NT2/D1 (cell line): ENCODE measurements at places on chromosomes 1 and 21.

- no peak for DNase-seq
These were observed 18.1 kb upstream of the SFPQ start for GRCh38 chr1:35211120-35211414.

DNA sequence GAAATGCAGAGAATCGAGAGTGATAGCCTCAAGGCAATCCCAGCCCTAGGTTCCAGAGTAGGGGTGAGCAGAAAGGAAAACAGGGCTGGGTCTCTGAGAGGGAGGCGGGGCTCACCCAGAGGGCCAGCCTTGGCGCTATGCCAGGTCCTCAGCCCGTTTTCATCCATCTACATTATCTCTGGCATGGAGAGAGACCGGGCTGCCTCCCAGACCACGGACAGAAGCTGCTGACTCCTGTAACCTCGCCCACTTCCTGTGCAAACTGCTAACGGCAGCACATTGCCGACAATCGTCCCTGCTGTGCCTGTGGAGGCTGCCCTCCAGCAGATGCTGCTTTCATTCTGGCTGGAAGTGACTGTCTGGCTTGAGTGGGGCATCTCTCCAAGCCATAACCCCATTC, 569.1 kb downstream of the NPHP4 start:
- DNase-seq: no peak

DNA sequence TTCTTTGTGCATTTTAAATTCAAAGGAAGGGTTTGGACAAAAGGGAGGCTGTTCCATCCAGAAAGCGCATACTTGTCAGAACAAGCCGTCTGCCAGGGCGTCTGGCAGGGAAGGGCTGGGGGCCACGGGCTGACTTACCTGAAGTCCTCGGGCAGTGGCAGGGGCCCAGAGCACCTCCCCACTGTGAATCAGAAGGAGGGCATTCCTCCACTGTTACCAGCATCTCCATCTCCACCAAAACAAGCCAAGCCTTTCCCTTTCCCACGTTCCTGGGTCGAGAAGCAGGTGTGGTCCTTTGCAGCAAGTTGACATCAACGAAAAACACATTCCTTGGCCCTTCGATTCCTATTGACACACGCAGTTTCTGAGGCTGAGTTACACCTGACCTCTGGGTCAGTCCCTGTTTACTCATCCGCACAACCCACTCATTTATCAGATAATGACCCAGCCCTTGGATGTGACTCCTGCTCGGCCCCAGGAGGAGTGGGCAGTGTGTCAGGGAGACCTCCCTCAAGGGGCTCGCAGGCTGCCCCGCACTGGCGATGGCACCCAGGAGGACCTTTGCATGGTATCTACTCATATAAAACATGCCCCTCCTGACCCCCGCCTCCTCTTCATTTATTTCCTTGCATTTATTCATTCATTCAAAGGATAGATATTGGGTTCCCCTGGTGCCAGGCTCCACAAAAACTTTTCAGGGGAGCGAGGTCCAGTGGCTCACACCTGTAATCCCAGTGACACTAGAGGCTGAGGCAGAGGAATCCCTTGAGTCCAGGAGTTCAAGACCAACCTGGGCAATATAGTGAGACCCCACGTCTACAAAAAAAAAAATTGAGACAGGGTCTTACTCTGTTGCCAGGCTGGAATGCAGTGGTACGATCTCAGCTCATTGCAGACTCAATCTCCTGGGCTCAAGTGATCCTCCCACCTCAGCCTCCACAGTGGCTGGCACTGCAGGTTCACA, 60.2 kb downstream of the TOMM20 start:
- DNase-seq: no peak

GRCh38 chr1:160761046-160761445, 22.0 kb downstream of the SLAMF7 start:
- DNase-seq: no peak

DNA sequence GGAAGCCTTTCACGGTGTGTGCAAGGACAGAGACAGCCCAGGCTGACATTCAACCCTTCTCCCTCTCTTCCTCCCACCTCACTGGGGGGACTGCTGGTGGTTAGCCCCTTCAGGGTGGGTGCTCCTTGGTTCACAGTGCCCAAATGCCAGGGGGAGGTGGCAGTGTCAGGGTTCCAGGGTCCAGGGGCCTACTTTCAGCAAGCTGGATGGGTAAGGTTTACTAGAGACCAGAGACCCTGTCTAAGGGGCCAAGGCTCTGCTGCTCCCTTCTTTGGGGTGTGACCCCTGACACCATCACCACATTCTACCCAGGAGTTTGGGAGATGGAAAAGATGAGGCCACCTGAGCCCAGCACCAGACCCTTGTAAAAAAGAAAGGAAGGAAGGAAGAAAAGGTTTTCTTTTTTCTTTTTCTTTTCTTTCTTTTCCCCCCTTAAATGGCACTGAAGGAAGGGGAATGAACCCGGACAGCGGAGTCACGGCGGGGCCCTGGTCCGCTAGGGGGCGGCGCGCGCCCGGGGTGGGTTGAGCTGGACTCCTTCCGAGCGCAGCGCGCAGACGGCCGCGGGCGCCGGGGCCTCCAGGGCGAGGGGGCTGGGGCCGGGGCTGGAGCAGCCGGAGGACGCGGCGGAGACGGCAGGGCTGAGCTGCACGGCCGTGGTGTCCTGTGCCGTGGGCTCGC, 18.8 kb downstream of the KNCN start:
- peak; percentile 71 for DNase-seq

DNA sequence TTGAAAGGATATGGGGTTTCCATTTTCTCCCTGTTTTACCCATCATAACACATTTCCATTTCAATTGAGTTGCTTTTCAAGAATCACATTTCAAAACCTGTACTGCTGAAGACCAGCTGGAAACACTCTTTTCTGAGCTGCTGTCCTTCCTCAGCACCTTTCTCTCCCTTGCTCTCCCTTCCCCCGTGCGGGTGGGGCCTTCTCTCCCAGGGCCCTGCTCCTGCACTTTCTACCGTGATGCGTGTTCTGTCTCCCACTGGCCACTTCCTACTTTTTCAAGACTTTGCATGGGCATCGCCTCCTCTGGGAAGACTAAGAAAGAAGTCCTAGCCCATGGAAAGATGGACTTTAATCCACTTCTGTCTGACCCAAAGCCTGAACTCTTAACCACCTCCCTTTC, 390.4 kb downstream of the PTPRU start:
- DNase-seq: no peak

DNA sequence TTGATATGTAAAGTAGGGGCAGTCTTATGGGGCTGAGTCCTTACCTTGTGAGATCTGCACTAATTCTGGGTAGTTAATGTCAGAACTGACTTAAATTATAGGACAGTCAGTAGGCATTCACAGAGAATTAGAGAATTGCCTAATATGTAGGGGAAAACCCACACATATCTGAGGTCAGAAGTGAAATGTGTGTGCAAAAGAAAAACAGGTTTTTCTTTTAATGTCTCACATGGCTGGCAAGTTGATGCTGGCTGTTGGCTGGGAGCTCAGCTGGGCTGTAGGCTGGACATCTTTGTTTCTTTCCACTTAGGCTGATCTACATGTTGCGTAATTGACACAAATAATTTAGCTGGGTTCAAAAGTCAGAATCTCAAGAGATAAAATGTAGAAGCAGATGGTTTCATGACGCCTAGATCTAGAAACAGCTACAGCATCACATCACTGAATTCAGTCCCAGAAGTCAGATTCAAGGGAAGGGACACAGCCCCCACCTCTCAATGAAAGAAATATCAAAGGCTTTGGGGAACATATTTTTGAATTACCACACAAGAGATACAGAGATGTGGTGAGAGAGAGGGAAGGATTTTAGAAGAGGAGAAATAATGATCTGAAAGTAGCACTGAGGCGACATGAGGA, 98.9 kb downstream of the TNFSF18 start:
- no peak for DNase-seq

DNA sequence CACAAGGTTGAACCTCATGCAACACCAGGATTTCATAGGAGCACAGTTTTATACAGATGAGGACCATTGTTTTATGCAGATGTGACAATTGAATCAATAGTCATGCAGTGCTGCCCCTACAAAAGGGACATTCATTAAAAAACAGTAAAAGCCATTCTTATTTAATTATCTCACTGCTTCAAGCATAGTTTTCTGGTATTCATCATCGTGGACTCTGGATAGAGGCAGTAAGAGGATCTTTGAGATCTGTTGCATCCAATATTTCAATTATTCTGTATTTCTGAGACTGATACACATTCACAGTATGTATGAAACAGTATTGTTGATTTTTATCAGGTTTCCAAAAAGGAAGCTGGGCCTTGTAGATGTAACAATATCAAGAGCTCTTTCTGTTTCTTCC, 237.6 kb downstream of the RYR2 start:
- no peak for DNase-seq

- no peak for DNase-seq
These were observed 197.5 kb downstream of the PDE4B start for GRCh38 chr1:65990161-65990560.

GRCh38 chr1:167043752-167044488, 46.3 kb downstream of the GPA33 start:
- no peak for DNase-seq

GRCh38 chr1:152191260-152191659, 32.2 kb upstream of the RPTN start:
- no peak for DNase-seq

GRCh38 chr1:193416226-193417024, 230.0 kb upstream of the B3GALT2 start:
- DNase-seq: no peak

GRCh38 chr21:32352526-32352925, 40.3 kb downstream of the URB1 start:
- no peak for DNase-seq

DNA sequence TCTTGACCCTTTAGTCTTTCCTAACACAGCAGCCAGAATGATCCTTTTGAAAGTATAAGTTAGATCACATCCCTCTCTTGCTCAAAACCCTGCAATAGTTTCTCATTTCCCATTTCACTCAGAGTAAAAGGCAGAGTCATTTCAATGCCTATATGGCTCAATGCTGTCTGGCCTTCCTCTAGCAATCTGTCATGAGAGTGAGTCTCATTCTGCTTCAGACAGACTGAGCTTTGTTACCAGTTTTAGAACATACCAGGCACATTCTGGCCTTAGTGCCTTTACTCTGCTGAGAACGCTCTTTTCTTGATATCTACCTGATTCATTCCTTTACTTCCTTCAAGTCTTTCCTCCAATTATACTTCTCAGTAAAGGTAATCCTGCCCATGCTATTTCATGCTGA, 372.8 kb upstream of the PKN2 start:
- DNase-seq: no peak
